ENCODE measurements at places on chromosomes 3 and 15.

GRCh38 chr15:29270169-29270955 lies 740 bp upstream of the NSMCE3 start:
- DNase-seq: no peak

DNA sequence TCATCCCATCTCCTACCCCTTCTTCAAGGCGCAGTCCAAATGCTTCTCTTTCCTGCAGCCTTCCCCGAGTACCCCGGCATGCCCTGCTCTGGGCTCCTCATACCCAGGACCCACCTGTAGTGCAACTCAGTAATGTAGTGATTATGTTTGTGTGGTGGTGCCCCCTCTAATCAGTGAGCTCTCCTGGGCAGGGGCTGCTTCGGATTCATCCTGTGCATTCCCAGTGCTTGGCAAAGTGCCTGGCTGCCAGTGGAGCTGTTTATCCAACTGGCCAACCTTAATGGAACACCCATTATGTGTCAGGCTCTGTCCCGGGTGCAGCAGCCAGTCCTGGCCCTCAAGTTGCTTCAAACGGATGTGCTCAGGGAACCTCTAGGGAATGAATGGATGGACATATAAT lies 174.4 kb upstream of the LINGO1 start:
- DNase-seq: no peak

DNA sequence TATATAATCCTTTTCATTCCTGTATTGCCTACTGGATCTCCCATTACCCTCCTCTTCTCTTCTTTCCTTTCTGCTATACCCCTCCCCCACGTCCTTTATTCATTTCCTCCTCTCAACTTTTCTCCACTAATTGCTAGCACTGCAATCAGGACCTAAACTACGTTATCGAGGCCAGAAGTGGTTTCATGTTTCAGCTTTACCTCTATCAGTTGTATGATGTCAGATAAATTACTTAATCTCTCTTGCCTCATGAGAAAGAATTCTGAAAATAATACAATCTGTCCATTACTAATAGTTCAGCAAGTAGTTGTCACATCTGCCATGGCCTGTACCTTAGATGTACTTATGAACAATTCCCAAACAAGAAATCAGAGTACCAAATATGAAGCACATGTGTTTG lies 10.6 kb downstream of the POPDC2 start:
- DNase-seq: no peak

GRCh38 chr3:155744010-155744625 lies 753 bp downstream of the PLCH1 start:
- DNase-seq: no peak

GRCh38 chr3:189569473-189569872 lies 61.7 kb upstream of the TP63 start:
- DNase-seq: no peak

GRCh38 chr3:129836381-129837064 lies 57.0 kb downstream of the TMCC1 start:
- no peak for DNase-seq

DNA sequence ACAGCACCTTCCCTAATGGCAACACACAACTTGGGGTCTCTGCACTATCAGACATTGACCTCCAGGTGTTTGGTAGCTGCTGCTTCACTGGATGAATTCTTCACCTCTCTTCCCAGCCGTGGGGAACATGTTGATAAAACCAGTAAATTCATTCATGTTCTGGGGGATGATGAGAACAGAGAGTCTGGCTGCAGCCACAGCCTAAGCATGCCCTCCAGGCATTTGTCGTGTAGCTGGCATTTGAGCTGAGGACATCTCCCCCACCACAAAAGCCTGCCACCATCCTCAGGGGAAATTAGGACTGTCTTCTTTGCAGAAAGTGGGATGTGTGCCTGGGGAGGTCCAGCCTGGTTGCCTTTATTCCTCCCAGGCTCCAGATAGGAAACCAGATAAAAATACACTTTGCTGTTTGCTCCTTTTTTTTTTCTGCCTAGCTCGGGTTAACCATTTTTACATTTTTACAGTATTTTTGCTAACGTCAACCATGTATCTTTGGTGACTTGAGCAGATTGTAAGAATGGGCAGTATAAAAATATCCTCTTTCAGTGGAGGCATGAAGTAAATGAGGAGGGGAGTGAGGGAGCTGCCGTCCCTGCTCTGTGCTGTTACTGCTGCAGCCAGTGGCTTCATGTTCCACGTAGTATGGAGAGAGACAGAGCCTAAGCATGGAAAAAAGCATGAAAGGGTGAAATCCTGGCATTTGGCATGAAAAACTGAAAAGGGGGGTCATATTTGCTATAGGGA lies 444.0 kb downstream of the EPHB1 start:
- no peak for DNase-seq

DNA sequence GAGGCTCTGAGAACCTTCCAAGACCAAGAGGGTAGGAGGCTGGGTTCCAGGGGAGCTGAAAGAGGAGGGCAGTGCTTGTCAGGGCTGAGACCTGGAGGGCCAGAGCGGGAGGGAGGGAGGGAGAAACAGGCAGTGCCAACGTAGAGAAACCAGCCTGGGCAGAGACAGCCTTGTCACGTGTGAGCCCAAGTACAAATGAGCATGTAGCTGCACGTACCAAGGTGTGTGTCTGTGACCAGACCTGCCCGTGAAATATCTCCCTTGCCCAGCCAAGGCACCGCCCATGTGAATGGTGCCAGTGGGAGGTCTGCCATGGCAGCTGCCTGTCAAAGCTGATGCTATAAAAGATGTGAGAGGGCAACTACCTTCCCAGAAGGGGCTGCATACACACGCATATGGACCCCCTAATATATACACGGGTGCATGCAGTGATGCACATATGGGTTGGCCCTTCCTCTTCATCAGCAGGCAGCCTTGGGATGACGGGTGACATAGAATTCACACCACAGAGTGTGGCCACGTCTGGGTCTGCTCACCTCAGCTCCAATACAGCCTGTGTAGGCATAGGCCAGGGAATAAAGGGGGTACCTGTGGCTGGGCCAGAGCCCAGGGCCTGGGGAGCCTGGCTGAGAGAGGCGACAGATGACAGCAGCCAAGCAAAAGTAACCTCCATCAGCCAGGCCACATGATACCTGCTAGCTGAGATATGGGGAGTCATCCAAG lies 7.8 kb upstream of the CTDSPL start:
- no peak for DNase-seq

DNA sequence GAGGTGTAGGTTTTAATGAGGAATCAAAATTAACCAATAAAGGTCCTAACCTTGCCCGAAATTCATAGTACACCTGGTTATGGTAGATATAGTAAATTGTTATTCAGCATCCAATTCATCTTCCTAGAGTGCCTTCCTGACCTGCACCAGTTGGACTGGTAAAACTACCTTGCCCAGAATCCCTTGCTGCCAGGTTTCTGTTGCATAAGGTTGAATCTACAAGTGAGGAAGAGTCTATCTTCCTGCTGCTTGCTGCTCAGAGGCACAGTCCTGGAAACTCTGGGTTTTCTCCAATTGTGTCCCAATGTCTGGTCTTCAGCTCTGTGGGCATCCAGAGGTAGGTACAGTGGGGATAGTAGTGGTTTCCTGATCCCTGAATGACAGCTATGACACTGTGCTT lies 17.3 kb downstream of the CCDC54 start:
- no peak for DNase-seq

DNA sequence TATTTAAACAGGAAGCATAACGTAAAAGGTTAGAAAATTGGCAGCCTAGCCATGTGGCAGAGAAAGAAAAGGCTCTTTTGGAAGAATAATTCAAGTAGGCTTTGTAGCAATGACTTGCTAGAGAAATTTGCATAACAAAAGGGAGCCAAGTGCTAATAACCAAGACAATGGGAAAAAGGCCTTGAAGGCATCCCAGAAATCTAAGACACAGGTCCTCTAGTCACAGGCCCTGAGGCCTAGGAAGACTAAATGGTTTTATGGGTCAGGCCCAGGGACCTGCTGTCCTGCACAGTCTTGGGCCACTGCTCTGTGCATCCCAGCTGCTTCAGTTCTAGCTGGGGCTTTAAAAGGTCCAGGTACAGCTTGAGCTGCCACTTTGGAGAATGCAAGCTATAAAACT lies 78.5 kb downstream of the FGF7 start:
- no peak for DNase-seq

GRCh38 chr3:182258538-182259177 lies 534.6 kb upstream of the ATP11B start:
- no peak for DNase-seq

DNA sequence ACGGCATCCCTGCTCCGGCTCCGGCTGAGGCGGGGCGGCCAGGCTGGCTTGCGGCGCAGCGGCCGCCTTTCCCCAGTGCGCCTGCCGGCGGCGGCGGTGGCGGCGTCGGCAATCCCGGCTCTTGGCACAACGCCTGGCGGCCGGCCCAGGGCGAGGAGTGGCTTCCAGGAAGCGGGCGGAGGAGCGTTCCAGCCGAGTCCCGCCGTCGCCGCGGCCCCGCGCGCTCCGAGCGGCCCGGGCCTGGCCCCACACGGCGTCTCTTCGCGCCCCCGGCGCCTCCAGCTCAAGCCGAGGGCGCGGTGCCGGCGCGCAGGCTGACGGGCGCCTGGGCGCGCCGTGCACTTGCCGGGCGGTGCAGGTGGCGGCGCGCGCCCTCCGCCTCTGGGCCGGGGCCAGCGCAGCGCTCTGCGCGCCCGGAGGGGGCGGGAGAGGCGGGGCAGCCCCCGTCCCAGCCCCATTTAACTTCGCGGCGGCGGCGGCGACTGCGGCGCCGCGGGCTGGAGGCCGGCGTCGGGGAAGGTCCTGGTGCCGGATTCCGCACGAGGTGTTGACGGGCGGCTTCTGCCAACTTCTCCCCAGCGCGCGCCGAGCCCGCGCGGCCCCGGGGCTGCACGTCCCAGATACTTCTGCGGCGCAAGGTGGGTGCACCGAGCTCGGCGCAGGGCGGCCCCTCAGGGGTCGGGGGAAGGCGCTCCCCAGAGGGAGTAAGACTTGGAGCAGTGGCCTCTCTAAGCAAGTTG lies at the start of gene ADAMTSL3:
Gene ADAMTSL3 (plus strand): TSS at position 485 of the 740 bp plus-strand sequence. CDS start 1,639 bp downstream, outside the sequence.
- DNase-seq: no peak

DNA sequence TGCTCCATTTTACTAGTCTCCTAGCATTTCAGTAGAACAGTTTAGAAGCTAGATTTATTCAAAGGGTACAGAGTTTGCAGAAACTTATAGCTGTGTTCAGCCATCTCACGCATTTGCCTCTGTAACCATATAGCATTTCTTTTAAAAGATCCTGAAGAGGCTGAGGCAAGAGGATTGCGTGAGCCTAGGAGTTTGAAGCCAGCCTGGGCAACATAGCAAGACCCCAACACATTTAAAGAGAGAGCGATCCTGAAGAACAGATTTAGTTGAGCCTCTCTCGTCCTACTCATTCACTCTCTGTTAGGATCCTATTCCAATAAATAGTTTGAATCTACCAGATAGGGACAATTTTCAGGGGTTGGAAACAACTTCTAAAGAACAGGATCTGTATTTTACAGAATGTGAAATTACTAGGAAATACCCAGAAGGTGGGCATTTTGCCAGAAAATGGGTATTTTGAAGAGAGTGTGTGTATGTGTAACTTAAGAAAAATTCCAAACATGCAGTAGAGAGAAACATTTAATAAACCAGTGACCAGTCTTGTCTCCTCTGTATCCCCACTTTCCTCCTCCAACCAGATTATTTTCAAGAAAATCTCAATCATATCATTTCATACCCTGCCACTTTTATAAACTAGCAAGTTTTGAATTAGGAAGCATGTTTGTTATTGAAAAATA lies 4.5 kb downstream of the EIF3J start:
- DNase-seq: peak; percentile 47

DNA sequence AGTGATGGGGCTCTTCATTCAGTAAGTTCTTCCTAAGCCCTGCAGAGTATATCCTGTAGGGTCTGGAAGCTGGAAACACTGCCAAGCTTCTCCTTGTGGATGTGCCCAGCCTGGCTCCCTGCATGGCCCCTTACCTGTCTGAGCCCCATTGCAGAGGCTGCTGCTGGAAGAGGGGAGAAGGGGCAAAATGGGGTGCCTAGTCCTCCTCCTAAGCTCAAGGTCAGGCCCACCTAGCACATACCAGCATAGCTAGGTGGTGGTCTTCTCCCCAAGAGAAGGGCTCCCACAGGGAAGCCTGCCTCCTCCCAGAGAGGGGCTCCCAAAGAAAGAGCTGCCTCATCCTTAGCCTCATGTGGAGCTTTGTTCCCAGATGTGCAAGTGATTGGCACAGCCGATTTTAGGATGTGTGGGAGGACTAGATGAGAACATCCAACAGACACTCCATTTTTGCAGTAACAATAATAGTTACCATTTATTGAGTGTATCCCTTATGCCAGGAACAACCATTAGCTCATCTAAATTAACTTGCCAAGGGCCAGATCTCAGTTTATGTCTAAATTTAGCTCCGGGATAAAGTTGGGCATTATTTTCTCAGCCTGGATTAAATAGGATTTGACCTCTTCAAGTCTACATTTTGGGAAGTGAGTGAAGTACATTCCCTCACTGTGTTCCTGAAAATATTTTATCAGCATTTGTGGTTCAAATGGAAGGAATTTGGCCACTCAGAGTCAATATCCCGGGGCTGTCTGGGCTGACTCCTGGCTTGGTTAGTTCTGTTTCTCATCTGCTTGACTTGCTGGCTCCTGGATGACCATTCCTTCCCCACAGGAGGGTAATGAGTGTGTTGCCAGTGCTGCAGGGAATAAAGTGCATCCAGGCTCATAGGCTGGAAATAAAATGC lies 291.1 kb upstream of the ROPN1 start:
- DNase-seq: no peak

DNA sequence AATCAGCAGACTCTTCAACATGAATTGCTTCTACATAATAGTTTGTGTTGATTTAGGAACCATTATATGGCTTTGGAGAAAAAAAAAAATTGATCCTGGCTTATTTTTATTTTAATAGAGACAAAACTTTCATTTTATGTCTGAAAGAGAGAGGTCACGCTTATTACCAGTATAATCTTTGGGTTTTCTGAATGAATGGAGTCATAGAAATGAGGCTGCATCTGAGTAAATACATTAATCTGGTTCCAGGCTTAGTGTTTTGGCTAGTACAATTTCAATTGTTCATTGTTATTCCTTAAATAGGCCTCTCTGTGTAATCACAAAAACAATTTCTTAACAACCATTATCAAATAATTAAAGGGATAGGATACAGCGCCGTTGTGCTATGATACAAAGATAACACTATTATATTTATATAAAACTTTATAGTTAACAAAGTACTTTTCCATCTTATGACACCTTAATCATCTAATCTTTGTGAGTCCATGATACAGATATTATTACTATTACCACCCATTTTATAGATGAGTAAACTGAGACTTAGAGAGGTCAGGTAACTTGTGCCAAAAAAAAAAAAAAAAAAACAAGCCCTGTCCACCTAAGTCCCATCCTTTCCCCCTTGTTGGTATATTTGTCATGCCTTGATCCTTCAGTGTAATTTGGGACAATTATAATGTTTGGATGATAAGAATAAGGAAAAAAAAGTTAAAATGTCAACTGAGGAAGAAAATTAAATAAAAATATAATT lies 41.8 kb upstream of the GOLM2 start:
- no peak for DNase-seq

DNA sequence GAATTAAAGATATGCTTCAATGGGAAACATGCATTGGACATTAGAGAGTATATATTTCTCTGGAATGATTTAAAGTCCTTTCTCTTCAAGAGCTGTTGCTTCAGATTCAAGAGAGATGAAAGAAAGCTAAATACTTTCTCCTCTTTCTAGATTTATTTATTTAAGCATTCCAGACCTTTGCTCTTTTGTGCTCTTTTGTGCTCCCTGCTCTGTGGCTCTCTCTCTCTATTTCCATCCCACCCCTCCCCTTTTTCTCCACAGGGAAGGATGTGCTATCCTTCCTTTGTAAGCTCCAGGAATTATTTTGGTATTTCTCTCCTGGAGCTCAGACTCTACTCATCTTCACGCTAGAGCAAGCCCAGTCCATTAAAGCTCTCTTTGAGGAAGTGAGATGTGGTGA lies 871.9 kb upstream of the GBE1 start:
- no peak for DNase-seq

Data from hematopoietic multipotent progenitor cell treated with erythropoietin and hydrocortisone succinate and interleukin-3 and kit ligand, for 15 days (in vitro differentiated cells).